ENCODE measurements at places on chromosomes 11 and 22. TPM values are rescaled to one million over a fixed set of nuclear protein-coding genes. Genes with fewer than 3 reads are reported as not detected.
A peak's percentile ranks its signal among the peaks of the same experiment; 100 is the strongest.

DNA sequence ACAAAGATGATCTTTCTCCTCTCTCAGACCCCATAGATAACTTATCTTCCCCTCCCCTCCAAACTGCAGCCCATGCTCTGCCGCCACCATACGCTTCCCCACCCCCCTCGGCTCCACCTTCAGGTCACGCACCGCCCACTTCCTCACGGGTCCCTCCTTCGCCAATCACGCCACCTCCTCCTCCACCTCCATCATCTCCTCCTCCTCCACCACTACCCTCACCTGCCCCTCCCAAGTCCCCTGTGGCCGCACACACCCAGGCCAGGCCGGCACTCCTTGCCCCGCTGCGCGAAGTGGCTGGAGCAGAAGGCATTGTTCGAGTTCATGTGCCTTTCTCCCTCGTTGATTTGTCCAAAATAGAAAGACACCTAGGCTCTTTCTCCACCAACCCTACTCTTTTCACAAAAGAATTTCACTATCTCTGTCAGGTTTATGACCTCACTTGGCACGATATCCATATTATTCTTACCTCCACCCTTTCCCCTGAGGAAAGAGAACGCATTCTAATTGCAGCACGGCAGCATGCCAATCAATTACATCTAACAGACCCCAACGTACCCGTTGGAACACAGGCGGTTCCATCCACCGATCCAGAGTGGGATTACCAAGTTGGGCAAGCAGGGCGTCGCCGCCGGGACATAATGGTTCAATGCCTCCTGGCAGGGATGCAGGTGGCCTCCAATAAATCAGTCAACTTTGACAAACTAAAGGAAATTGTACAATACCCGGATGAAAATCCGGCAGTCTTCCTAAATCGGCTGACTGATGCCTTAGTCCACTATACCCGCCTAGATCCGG is 12.3 kb upstream of the OR56A3 start:
- H3K4me3 ChIP-seq: no peak overlapping the region
- peak; percentile 63 for DNase-seq
- H3K27me3 ChIP-seq: no peaks in the 10 kb centered on the region
- H3K4me1 ChIP-seq: no peaks in the 10 kb centered on the region
- H3K36me3 ChIP-seq: no peaks in the 10 kb centered on the region

GRCh38 chr11:70389201-70389600 is 9.1 kb upstream of the CTTN start:
- no peaks in the 10 kb centered on the region for H3K4me1 ChIP-seq
- peaks cover 8% of the 10 kb centered on the region for H3K36me3 ChIP-seq
- DNase-seq: no peak
- no peak overlapping the region for H3K27ac ChIP-seq
- H3K27me3 ChIP-seq: no peaks in the 10 kb centered on the region
- no peak overlapping the region for H3K4me3 ChIP-seq

DNA sequence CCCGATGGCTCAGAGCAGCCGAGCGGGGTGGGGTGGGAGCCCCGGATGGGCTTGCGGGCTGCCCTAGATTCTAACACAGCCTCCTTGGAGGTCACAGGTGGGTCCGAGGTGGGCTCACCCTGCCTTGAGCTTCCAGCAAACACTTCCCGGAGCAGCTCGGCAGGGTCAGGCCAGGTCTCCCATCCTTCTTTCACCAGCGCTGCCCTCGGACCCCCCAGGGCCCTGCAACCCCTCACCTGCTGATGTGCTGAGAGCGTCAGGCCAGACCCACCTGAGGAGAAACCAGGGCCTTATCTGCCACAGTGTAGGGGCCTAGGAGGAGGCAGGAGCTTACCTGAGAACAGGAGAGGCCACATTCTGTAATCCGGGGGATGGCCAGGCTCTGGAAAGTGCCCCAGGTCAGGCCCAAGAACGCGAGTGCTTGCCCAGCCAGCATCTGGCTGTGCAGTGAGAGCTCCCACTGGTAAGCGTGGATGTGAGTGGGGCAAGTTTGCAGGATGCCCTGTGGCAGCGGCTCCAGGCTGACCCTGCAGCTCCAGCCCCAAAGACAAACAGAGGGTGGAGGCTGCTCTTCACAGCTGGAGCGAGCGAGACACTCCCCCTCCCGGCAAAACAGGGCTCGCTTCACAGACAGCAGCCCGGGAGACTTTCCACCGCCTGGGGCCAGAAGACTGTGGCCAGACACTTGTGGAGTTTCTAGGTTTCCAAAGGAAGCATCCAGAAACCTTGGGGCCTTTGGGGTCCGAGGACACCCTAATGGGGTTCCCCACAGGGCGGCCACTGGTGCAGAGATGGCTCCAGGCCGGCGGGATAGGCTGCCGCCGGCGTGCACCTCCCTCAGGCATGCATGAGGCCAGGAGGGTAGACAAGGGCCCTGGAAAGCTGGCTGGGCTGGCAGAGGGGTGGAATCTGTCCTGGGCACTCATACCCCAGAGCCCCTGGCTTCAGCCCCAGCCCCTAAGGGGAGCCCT is at the start of gene IL17REL:
Gene IL17REL, minus strand, starts transcription at position 555 of the 971 bp plus-strand sequence. Its CDS starts 119 bp downstream, at position 436.
- H3K36me3 ChIP-seq: no peaks in the 10 kb centered on the region
- no peak within 1 kb of the TSS for H3K27ac ChIP-seq
- H3K27me3 ChIP-seq: peaks cover 49% of the 10 kb centered on the region
- no peak within 1 kb of the TSS for H3K4me3 ChIP-seq

DNA sequence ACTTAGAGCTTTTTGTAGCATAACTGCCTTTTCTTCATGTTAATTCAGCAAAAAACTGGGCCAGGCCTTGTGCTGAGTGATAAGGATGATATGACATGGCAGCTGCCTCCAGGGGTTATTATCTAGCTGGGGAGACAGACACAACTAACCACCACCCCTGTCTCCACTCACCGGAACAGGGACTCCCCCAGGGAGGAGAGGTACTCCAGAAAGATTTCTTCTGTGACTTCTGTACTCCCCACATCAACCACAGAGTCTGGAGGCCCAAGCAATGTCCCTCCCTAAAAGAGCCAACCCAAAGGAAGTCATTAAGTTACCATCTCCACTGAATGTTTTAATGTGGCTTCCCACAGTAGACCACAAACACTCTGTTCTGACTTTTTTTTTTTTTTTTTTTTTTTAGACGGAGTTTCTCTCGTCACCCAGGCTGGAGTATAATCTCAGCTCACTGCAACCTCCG is 14.3 kb upstream of the PMM1 start:
- H3K4me3 ChIP-seq: no peak overlapping the region
- H3K4me1 ChIP-seq: no peaks in the 10 kb centered on the region
- H3K27me3 ChIP-seq: no peaks in the 10 kb centered on the region
- H3K27ac ChIP-seq: no peak overlapping the region
- no peak for DNase-seq
- H3K36me3 ChIP-seq: peaks cover 48% of the 10 kb centered on the region

DNA sequence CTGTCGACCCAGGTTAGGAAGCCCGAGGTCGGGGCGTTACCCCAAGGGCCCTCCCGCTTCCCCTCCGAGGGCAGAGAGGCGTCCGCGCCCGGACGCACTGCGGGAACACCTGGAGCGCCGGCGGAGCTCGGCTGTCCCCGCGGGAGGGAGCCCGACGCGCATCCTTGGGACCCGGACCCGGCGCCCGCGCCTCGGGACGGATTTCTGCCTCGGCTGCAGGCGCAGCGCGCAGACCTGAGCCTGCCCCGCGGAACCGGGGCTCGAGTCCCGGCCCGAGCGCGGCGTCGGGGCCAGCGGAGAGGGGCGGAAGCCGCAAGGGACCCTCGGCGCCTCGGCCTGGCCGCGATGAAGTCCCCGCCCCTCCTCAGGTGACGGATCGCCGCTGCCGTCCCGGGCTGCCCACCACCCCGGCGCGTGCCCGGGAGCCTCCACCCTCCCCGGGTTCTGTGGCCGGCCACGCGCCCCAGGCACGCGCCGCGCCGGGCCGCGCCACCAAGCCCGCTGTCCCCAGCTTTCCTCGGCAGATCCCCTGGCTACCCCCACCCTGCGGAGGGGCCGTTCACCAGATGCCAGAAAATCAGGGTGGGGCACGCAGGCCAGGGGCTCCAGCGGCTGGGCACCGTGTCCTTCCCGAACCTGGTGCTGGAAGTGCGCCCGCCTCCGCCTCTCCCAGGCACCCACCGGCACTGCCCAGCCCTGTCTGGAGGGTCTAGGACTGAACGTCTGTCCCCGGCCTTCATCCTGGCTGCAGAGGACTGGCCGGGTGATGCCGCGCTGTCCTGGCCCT is 410 bp downstream of the GLB1L3 start:
- H3K4me3 ChIP-seq: peak overlapping the region; percentile 4
- peaks cover 20% of the 10 kb centered on the region for H3K4me1 ChIP-seq
- peaks cover 3% of the 10 kb centered on the region for H3K27me3 ChIP-seq
- H3K27ac ChIP-seq: no peak overlapping the region

Gene SLC39A13
- total RNA-seq: 88.6 TPM

DNA sequence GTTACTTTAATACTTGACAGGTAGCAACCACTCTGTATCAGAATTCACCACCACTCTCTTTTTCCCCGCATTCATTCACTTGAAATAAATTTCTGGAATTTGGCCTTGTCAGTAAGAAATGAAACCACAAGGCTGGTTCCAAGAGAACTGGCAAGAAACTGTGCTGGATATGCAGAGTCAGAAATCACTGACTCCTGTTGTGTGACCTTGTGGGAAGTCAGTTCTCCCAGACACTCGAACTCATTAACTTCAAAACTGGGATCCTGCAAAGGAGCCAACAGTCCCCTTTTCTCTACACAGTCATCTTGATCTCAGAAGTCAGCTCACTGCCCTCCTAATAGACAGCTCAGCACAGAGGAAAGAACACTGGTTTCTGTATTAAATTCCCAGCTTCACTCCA is 142.7 kb downstream of the LRRC4C start:
- no peak overlapping the region for H3K27ac ChIP-seq
- H3K4me1 ChIP-seq: no peaks in the 10 kb centered on the region
- H3K4me3 ChIP-seq: no peak overlapping the region
- no peaks in the 10 kb centered on the region for H3K36me3 ChIP-seq

Gene GPR83
- total RNA-seq: not detected

DNA sequence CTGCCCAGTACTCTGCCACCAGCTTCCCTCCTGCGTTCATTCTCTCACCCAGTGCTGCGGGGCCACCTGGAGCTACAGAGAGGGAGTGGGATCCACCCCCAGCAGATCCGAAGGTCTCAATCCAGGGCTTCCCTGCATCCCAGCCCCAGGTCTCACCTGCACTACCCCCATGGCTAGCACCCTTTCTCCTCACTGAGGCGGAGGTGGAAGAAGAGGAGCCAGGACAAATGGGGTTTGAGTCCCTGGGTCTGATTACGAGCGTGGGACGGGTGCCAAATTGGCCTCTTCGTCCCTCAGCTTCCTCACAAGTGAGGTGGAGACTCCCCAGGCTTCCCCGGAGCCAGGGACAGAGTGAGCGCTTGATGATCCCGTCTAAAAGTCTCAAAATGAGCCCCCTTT is 64.2 kb downstream of the NFAM1 start:
- H3K4me1 ChIP-seq: peaks cover 29% of the 10 kb centered on the region
- no peaks in the 10 kb centered on the region for H3K27me3 ChIP-seq
- DNase-seq: no peak
- peak overlapping the region; percentile 55 for H3K4me3 ChIP-seq

DNA sequence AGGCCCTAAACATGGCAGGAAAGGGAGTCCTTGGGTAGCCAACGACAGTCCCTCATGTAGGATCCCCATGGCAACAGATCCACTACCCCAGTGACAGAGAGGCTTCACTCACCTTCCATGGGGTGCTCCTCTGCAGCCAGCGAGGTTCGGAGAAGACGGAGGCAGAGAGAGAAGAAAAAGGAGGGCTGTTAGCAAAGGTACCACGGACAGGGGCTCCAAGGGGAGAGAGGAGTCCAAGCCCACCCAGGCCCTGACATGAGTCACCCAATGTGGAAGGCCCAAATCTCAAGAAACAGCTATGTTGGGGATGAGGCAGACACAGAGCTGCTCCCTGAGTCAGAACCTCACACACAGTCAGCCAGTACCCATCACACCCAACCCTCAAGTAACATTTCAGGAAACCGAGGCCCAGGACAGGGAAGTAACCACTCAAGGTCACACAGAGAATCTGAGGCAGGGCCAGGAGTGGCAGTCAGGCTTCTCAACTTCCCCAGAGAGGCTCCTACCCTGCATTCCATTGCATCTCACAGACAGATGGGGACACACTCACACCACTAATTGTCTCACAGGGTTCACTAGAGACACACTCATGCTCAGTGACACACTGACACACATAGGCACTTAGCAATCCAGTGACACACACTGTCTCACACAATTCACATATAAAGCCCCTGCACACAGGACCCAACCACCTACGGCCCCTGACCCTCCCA is 25.2 kb downstream of the NRXN2 start:
- no peak for DNase-seq
- no peaks in the 10 kb centered on the region for H3K27me3 ChIP-seq
- no peak overlapping the region for H3K4me3 ChIP-seq
- H3K36me3 ChIP-seq: no peaks in the 10 kb centered on the region
- H3K4me1 ChIP-seq: no peaks in the 10 kb centered on the region

DNA sequence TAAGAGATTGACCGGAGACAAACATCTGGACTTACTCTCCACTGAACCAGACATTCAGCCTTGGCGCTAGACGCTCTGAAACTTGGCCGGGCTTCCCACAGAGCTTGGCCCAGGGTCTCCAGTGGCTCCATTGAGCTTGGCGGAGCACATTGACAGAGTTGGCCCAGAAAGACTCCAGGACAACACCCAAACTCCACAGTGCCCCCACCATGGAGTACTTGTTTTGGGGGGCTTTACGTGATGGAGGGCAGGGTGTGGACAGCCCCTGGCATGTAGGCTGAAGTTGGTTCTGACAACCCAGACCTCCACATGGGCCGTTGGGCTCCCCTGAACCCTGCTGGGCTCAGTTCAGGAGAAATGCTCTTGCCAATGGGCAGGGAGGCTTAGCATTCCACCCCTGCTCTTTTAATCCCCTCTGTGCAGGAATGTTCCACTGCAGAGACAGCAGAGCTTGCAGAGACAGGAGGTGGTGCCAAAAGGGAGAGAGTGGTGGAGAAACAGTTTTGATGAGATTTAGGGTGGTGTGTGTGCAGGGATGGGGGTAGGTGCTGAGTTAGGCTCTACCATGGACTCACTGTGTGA is 102.4 kb upstream of the TIMP3 start:
- no peak overlapping the region for H3K27ac ChIP-seq
- H3K36me3 ChIP-seq: no peaks in the 10 kb centered on the region
- H3K27me3 ChIP-seq: no peaks in the 10 kb centered on the region
- no peak for DNase-seq

GRCh38 chr11:109945626-109946321 is 147.4 kb upstream of the ZC3H12C start:
- no peaks in the 10 kb centered on the region for H3K27me3 ChIP-seq
- no peak for DNase-seq
- no peaks in the 10 kb centered on the region for H3K36me3 ChIP-seq

GRCh38 chr11:43996318-43996717 is 51.5 kb upstream of the ACCSL start:
- H3K36me3 ChIP-seq: no peaks in the 10 kb centered on the region
- peaks cover 9% of the 10 kb centered on the region for H3K4me1 ChIP-seq
- DNase-seq: no peak
- H3K27me3 ChIP-seq: no peaks in the 10 kb centered on the region
